ENCODE measurements at places on chromosomes 16 and 17.

GRCh38 chr17:33396818-33397217, 103.7 kb upstream of the ASIC2 start:
- no peak for DNase-seq

DNA sequence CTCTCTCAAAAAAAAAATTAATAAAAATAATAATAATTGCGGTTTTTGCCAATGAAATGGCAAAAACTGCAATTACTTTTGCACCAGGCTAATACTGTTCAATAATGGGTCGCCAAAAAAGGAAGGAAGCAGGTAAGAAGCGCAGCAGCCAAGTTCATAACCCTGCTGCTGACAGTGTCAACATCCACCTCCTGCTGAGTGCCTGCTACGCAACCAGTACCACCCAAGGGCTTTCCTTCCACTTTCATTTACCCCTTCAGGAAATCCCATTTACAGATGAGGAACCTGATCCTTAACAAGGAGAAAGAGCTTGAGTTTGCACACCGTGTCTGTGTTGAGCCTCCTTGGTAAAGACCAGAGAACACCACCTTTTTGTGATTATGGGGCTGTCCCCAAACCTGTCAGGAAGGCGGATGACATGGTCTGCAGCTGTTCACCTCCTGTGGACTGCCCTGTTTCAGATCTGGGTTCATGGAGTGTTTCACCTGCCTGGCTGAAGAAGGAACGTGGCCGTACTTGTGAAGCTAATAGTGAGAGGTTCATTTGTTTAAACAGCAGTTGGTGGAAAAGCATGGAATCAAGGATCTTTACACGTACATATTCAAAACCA, 378.0 kb downstream of the SLC39A11 start:
- no peak for DNase-seq

- peak; percentile 50 for DNase-seq
These were observed 419.4 kb downstream of the SOX9 start for GRCh38 chr17:72539981-72540897.

DNA sequence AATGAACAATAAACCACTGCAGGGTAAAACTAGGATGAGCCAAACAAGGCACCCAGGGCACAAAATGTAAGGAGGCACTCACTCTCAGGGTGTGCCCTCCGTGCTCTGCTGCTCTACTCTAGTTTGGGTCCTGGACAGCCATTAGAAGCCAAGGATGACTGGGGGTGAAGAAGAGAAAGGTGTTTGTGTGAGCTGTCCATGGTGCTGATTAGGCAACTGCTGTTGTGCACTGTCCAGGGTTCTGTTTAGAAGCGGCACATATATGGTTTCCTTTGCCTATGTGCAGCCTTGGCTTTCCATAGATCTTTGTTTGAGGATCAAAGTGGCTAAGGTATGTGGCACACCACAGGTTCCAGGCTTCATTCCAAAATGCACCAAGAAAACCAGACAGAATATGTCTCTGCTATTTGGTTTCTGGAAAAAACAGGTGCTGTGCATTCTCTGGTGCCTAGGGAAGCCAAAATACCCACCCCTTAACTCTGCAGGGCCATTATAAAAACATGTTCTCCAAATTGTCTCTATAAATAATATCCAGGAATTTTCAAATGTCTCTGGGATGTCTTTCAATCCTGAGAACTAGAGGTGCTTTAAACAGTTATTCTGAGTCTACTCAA, 123.5 kb downstream of the CBLN1 start:
- peak; percentile 11 for DNase-seq

GRCh38 chr16:30457743-30458560, 12.3 kb upstream of the SEPHS2 start:
- DNase-seq: no peak

- DNase-seq: no peak
These were observed 6.8 kb downstream of the MTSS2 start for GRCh38 chr16:70678898-70679670.

- no peak for DNase-seq
These were observed at the start of gene PLCD3 for GRCh38 chr17:45132320-45132571. Gene PLCD3, minus strand, starts transcription at chr17:45132515. Its CDS starts 105 bp downstream, at chr17:45132410.

- DNase-seq: no peak
These were observed 13.3 kb upstream of the RBBP6 start for GRCh38 chr16:24525970-24526559.

DNA sequence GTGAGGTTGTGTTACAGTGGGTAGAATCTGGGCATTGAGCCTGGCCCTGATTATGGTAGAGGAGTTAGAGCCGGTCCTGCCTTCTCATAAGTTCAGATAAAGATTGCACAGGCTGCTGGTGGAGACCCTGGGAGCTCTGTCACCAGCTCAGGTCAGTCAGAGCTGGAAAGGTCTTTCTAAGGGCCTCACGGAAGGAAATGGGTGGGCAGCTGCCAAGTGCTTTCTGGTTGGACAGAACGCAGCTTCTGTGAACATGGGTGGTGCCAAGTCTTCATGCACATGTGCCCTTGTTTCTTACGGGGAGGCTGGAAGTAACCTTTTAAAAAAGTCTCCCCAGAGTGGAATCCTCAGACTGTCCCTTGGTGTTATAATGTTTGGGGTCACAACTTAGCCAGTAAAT, 14.9 kb downstream of the ALKBH5 start:
- no peak for DNase-seq

DNA sequence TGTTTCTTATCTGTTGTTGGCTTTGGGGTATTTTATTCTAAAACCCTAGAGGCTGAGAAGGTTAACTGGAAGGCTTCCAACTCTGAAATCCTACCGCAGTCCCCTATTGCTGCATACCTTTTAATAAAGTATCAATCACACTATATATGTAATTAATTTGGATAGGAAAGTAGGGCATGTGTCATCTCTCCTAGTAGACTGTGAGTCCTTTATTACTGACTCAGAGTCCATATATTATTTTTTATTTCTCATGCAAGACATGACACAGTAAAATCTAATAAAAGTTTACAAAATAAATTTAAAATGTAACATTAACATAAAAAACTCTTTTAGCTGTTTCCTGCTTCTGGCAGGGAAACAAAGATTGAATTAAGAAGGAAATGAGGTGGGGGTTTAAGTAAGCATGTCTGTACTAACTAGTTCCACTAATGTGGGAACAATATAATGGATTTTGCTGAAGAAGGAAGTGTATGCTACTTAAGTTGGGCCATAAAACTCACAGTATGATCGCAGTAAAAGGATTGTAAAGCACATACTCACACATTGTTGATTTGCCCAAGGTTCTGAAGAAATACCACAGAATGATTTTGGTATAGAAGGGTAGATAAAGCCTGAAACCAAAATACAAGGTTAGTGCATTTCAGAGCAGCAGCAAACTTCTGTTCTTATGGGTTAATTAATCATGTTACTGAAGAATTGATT, 97.6 kb upstream of the HLF start:
- no peak for DNase-seq

- DNase-seq: no peak
These were observed 83.2 kb downstream of the CNGB1 start for GRCh38 chr16:57887711-57888110.

DNA sequence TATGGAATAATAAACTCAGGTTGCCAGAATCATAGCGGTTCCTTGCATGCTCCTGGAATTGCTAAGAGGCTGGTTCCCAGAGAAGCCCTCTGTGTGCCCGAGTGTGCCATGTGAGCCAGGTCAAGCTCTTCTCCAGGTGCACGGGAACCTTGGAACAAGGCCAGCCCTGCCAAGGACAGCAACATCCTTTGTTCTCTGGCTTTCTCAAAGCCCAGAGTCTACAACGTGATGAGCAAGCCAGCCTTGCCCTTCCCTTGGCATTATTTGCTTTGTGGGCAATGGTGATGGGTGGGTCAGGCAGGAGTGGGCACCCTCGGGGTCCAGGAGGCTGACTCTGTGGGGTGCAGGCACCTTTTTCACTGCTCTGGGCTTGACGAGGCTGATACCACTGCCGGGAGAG, 14.2 kb upstream of the SEC14L1 start:
- DNase-seq: no peak

DNA sequence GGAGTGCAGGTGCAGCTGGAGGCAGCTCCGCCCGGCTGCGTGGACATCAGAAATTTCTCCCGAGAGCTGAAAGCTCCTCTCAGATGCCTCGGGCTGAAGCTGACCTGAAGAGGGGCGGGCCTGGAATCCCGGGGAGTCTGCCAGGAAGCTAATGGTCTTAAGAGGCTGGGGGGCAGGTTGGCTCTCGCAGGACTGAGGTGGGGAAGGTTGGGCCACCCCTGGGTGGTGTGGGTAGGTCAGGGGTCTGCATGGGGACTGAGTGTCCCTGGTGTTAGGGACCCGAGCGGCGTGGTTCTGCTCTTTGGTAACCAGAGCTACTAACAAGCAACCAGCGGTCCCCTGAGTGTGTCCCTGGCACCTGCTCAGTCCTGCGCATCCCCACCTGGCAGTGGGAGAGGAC, 3.5 kb downstream of the CHMP6 start:
- DNase-seq: no peak

DNA sequence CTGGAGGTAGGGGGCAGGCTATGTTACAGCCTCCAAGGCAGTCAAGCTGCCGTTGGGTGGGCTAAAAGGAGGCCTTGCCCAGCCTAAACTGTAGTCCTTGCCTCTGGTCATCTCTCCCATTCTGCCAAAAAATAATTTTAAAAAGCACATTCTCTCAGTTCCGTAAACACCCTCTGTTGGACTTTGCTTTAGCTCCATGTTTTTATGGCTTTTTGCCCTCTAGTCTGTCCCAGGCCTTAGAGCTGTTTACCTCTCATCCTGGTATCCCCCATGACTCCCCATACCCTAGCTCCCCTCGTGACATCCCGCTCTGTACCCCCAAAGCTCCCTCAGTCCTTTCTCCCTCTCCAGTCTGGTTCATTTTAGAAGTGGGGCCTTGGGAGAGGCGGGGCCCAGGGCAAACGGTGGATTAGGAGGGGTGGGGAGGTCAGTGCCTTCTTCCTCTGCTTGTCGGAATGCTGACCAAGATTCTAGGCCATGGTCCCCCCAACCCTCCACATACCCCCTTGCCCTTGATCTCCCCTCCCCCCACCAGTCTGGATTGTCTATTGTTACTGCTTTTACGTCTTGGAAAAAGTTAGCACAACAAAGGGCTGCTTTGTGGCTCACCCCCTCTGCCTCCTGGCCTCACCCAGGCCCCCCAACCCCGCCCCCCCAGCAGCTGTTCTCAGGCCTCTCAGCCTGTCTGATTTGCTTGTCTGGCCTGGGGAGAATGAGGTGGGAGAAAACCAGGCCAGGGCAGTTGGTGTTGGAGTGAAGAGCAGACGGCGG, 18.4 kb downstream of the GJD3 start:
- DNase-seq: no peak

DNA sequence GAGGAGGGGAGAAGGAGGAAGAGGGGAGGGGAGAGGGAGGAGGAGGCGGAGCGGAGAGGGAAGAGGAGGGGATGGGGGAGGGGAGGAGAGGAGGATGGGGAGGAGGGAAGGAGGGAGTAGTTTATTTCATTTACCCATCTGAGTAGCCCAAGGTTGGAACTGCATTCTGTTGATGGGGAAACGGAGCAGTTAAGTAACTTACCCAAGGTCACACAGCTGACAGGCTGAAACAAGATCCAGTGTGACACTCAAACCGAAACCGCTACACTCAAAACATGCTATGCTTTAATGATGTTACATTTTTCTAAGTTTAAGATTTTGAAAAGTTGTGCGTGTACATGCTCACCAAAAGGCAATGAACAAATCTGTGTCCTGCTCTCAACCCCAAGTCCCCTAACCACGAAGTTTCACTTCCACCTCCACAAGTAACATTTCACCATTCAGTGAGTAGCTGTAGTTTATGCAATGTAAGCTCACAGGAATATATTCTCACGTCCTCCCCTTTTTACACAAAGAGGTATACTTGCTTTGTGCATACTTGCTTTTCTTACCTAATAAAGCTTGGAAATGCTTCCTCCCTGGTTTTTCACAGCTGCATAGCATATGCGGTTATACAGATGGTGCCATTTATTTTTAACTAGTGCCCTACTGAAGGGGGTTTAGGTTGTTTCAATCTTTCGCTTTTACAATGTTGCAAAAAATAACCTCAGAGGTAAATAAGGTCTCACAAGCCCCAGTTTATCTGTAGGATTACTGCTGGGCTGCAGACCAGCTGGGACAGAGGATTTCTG, 275.3 kb downstream of the PARN start:
- peak; percentile 77 for DNase-seq

- DNase-seq: no peak
These were observed 8.3 kb downstream of the HAGH start for GRCh38 chr16:1818204-1818872.

DNA sequence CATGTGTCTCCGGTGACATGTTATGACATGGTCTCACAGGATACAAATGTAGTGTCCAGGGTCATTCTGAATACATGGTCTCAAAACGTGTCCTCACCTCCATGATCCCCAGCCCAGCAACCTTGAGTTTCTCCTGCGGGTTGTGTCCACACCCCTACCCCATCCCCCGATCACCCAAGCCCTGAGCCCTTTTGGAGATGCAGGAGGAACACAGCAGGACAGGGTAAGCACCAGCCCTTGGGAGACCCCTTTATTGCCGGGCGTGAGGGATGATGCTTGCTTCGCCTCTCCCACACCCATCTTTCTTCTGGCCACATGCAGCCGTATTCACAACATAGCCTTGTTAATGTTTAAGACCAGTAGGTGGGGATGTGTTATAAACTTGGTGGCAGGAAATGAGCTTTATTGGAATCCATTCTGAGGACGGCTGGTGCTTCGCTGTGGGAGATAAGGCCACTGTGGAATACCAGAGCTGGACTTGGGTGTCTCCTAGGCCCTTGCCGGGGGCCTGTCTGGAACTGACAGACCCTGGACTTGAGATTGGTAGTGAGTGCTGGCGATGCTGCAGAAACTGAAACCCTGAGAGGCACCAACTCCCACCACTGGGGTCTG, 5.5 kb downstream of the TMEM132E start:
- DNase-seq: no peak

- DNase-seq: peak; percentile 53
These were observed 3.8 kb downstream of the IGF2BP1 start for GRCh38 chr17:49000943-49001342.

DNA sequence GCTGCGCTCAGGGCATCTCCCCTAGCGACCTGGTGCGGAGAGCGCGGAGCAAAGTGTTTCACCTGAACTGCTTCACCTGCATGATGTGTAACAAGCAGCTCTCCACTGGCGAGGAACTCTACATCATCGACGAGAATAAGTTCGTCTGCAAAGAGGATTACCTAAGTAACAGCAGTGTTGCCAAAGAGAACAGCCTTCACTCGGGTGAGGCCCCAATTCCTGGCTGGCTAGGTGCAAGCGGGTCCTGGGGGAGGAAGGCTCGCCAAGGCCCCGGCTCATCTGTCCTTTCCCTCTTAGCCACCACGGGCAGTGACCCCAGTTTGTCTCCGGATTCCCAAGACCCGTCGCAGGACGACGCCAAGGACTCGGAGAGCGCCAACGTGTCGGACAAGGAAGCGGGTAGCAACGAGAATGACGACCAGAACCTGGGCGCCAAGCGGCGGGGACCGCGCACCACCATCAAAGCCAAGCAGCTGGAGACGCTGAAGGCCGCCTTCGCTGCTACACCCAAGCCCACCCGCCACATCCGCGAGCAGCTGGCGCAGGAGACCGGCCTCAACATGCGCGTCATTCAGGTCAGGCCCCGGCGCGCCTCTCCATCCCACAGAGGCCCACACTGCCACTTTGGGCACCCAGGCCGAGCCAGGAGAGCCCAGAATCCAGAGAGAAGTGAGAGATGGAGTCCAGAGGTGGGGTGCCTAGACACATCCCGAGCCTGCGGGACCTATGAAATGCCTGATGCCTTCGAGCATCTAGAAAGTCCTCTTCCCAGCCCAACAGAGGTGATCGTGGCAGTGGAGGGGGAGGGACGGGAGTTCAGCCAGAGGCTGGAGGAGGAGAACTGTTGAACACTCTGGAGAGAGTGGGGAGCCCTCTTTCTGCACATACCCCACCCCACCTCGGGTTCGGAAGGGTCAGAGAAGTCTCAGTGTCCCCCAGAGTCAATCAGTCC, 3.3 kb downstream of the LHX1 start:
- no peak for DNase-seq

- no peak for DNase-seq
These were observed 40.0 kb upstream of the GSE1 start for GRCh38 chr16:85573045-85573695.
